Tibial nerve (tissue), 4 donors: ENCODE measurements at places on chromosomes 16 and 17. TPM values are rescaled to one million over a fixed set of nuclear protein-coding genes. Genes with fewer than 3 reads are reported as not detected.

GRCh38 chr16:66344533-66345145, 21.9 kb upstream of the CDH5 start:
- DNase-seq: no peak

- DNase-seq: no peak
These were observed 212.5 kb upstream of the MPHOSPH6 start for GRCh38 chr16:82382521-82382920.

GRCh38 chr16:28181515-28181914, 30.2 kb downstream of the XPO6 start:
- DNase-seq: no peak

- DNase-seq: no peak
These were observed 34.9 kb downstream of the ARHGAP27 start for GRCh38 chr17:45397796-45398195.

GRCh38 chr16:35188288-35189155, 1729.1 kb downstream of the TP53TG3F start:
- no peak for DNase-seq

- DNase-seq: no peak
These were observed 2.6 kb downstream of the PPP1R9B start for GRCh38 chr17:50147841-50148225.

DNA sequence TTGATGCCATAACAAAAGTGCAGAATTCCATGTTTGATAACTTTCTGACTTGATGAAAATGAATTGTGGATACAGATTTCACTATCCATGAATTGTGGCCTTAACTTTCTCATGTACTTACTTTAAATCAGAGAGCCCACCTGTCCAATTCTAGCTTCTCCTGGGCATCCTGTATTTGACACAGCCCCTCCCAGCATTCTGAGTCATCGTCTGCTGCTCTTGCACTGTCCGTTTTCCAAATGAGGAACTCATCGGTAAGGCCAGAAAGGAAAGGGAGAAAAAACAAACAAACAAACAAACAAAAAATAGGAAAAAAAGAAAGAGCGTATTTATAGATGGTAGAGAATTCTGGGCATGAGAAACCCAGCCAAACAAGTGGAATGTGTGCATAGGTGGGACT, 361.6 kb downstream of the WWOX start:
- DNase-seq: no peak

DNA sequence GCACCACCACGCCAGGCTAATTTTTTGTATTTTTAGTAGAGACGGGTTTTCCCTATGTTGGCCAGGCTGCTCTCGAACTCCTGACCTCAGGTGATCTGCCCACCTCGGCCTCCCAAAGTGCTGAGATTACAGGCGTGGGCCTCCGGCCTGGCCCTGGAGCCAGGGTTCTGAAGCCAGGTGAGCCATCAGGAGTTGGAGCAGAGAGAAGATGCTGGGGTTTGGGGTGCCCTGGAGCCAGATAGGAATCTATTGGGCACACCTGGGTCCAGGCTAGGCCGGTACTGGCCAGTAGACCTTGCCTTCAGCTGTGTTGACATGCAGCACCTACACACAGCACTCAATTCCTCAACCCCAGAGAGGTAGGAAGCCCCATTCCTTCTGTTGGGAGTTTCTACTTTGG, 5.4 kb upstream of the CD300A start:
- no peak for DNase-seq

Gene ANKRD40CL
- not detected for total RNA-seq

Gene MT1F
- total RNA-seq: 3.0 TPM

Gene ABCC11
- total RNA-seq: not detected

Gene POLR3K
- total RNA-seq: 8.6 TPM
